ENCODE measurements at places on chromosomes 3 and 15.

DNA sequence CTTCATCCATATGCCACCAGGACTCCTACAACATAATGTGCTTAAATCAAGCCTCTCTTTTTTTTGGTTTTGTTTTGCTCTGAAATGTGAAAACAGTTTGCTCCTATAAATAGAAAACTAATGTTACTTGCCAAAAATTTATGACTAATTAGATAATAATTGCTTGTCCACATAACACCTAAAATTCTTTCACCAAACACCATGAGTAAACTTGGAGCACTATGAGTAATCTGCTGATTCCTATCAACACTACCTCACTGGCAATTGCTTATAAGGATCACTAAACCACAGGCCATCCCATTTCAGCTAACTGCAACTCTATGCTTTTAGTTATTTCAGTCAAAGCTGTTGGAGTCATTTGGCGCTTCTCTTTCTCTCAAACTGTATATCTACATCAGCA lies 252.7 kb downstream of the EPHA3 start:
- no peak for DNase-seq

- no peak for DNase-seq
Observed at GRCh38 chr15:100899601-100900000, 19.6 kb upstream of the LRRK1 start.

DNA sequence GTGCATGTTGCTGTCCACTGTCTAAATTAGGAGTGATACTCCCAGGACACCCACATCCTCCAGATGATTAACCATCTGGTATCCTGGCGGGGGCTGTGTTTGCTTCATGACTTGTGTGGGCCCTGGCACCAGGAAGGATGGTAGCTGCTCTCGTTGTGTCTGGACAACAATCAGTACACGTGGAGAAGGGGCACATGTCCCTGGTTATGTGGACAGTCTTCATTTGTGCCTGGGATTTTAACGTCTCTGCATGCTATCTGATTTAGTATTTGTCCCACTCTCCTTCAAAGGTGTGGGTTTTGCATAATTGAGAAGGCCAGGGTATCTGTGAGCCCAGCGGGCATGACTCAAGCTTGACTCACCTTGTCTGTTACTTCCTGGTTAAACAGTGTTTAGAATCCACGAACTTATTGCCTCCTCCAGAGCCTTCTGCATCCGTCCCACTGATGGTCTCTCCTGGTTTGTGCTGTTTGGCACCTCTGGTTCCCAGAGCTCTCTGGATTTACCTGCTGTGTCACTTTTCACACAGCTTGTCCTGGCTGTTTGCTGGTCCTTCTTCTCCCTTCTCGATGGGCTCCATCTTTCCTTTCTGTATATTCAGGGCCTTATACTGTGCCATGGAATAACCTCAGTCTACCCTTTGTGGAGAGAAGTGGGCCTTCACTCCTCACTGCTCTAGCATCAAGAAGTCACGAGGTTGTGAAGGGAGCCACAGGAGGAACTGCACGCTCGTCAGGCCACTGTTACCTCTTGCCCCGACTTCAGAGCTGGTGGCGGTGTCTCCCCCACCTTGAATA lies 32.5 kb downstream of the ARNT2 start:
- DNase-seq = no peak

DNA sequence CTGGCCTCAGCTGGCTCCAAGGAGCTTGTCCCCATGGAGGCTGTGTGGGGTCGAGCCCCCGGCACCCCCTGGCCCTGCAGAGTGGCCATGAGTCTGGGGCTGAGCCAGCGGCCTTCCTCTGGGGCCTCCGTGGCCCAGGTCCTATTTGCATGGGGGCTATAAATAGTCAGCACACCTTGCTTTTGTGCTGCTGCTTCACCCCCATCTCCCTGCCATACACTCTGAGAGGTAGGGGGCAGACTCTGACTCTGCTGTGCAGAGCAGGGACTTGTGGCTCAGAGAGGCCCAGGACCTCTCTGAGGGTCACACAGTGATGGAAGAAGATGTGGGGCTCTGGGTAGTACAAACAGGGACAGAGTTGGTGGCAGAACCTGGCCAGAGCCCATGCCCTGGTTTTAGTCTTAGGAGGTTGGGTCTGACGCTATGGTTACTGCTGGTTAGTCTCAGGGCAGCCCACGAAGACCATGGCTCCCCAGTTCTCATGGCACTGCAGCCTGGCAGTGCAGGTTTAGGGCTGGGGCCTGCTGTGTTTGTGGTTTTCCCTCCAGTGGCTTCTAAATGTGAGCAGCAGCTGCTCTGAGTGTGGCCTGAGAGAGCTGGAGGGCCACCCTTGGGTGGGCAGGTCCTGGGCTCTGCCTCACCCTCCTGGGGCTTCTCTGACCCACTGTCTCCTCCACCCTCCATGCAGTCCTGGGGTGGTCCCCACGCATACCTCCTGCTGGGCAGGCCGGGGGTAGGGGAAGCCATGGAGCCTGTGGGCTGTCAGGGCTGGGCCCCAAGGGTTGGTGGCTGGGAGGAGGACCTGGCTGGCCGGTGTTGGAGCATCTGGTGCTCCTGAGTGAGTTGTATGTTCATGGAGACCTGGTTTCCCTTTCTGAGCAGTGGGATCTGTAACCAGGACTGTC lies 13.6 kb downstream of the PRKCD start:
- DNase-seq = no peak

- DNase-seq = no peak
Observed at GRCh38 chr3:188322135-188322887, 168.4 kb downstream of the LPP start.

DNA sequence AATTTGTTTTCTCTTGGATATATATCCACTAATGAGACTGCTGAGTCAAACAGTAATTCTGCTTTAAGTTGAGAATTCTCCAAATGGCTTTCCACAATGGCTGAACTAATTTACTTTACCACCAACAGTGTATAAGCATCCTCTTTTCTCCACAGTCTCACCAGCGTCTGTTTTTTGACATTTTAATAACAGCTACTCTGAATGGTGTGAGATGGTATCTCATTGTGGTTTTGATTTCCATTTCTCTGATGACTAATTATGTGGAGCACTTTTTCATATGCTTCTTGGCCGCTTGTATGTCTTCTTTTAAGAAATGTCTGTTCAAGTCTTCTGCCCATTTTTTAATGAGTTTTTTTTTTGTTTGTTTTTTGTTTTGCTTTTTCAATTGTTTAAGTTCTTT lies 206.2 kb downstream of the CTNNB1 start:
- DNase-seq = no peak

DNA sequence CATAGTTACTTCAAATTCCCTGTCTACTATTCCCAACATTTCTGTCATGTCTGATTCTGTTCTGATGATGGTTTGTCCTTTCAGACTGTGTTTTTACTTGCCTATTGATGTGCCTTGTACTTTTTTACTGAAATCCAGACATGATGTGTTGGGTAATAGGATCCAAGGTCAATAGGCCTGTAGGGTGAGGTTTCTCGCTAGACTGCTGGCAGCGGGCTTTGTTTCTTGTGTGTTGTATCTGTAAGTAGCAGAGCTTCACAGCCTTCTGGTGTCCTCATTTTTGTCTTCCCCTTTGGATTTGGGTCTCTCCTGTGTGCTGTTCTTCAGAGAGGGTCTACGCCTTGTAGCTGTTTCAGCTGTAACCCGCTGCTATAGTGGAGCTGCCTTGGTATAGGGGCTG lies 140.3 kb downstream of the GABRG3 start:
- no peak for DNase-seq

- no peak for DNase-seq
Observed at GRCh38 chr15:81939604-81940440, 106.0 kb downstream of the MEX3B start.

DNA sequence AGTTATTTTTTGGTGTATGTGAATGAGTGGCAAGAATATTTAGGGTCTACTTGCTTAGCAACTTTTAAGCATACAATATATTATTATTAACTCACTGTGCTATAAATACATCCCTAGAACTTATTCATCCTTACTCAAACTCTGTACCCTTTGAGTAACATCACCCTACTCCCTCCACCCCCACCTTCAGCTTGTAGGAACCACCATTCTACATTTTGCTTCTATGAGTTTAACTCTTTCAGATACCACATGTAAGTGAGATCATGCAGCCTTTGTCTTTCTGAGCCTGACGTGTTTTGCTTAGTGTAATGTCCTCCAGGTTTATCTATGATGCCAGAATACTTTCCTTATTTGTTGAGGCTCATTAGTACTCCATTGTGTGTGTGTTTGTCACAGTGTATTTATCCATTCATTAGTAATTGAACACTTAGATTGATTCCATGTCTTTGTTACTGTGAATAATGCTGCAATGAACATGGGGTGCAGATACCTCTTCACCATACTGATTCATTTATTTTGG lies 526.9 kb downstream of the PYDC2 start:
- no peak for DNase-seq

DNA sequence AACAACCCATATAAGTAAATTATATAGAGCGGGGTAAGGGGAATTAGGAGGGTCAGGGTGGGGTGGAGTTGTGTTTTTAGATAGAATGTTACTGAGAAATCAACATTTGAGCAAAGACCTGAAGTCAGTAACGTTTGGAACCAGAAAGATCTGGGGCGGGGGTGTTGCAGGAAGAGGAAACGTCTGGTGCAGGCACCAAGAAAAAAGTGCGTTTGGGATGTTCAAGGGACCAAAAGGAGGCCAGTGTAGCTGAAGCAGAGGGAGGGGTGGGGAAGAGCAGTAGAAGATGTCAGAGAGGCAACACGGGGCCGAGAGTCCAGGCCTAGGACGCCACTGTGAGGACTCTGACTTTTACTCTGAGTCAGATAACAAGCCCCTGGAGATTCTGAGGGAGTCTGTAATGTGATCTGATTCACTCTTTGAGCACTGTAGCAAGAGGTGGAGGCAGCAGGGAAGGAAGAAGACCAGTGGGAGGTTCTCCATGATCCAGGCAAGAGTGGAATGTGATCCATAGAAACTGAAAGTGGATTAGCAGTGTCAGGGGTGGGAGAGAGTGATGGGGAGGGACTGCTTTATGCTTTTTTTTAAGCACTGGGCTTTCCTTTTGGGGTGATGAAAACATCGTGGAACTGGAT lies 179.3 kb upstream of the CHRM5 start:
- no peak for DNase-seq

GRCh38 chr3:169199283-169199682 lies 464.2 kb downstream of the MECOM start:
- no peak for DNase-seq

DNA sequence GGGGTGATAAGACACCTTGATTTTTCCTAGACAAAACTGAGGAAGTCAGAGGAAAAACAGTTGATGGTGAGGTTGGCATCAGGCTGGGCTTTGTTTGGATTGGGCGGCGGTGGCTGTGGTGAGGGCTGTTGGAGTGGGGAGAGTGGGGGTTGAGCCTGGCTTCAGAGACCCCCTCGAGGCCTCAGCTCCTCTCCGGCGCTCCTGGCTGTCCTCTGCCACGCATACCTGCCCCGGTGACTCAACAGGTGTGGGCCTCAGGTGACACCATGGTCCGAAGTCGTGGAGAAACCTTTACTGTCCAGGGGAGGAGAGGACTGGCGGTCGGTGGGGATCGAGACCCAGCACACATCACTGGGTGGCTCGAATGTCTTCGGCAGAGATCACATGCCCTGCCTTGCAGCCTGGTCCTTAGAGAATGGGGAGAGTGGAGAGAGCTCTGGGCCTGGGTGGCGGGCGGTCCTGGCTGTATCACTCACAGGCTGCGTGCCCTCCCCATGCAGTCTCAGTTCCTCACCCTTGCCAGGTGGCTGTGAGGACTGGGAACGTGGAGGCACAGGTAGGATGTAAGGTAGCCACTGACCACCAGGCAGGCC lies 2.6 kb downstream of the APBA2 start:
- DNase-seq = no peak

DNA sequence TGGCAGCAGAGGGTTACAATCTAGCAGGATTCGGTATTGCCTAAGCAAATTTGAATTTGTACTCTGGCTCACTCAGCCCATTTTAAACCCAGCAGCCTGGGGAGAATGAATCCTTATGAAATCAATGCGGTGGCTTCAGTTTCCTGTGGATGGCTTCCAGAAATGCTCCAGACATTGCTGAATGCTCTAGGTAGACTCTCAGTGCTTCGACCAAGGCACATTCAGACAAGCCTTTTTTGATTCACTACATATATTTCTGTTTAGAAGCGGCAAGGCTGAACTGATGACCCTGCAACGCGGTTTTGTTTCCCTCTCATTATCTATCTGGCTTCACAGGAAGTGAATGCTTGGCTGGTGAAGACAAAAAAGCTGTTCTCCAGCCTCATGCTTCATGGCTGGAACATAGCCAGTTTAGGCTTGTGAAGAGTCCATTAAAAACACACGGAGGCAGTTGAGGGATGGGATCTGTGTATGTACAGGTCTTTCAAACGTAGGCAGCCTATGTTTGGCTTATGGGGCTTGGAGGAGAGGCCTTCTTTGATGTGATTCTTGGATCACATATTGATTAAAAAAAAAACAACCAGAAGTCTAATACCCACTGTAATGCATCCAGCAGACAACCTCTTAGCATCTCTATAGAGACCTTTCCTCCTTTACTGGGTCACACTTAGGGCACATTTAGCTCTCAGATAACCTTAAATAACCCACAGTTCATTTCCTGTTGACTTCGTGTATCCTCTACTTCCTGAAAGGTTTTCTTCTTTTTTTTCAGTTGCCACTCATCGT lies 400.2 kb upstream of the TBL1XR1 start:
- DNase-seq = no peak

DNA sequence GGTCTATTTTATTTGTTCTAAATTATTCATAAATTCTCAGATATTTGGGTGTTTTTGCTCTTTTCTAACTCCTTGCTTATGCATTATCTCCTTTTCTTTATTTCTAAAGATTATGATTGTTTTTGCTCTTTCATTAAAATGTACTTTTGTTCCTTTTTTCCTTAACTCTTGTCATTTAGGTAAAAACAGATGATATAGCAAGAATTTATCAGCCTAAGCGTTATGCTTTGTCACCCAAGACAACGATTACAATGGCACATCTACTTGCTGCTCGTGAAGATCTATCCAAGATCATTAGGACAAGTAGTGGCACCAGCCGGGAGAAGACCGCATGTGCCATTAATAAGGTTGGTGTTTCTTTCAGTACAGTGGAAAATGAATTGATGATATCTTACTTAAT lies 27.2 kb downstream of the FAM98B start:
- DNase-seq = no peak

DNA sequence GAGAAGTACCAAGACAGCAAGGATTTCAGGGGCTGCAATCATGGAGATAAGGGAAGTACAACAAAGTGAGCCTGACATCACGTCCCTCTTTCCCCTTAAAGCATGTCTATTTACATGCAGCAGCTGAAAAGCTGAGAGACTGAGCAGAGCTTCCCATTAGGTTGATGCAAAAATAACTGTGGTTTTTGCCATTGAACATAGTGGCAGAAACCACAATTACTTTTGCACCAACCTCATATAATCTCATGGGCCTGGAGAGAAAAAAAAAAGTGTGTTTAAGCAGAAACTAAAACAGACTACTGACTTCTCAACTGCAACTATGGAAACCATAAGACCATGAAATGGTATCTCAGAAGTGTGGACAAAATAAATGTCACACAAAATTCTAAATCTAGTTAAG lies 48.3 kb downstream of the CCDC12 start:
- no peak for DNase-seq

GRCh38 chr3:188239035-188239434 lies 85.1 kb downstream of the LPP start:
- no peak for DNase-seq

- DNase-seq = no peak
Observed at GRCh38 chr3:26624209-26624765, 1.7 kb downstream of the LRRC3B start.
